ENCODE measurements at places on chromosomes 6 and 20.

- no peak for DNase-seq
Measured at GRCh38 chr6:39143238-39143930, 28.4 kb upstream of the SAYSD1 start.

DNA sequence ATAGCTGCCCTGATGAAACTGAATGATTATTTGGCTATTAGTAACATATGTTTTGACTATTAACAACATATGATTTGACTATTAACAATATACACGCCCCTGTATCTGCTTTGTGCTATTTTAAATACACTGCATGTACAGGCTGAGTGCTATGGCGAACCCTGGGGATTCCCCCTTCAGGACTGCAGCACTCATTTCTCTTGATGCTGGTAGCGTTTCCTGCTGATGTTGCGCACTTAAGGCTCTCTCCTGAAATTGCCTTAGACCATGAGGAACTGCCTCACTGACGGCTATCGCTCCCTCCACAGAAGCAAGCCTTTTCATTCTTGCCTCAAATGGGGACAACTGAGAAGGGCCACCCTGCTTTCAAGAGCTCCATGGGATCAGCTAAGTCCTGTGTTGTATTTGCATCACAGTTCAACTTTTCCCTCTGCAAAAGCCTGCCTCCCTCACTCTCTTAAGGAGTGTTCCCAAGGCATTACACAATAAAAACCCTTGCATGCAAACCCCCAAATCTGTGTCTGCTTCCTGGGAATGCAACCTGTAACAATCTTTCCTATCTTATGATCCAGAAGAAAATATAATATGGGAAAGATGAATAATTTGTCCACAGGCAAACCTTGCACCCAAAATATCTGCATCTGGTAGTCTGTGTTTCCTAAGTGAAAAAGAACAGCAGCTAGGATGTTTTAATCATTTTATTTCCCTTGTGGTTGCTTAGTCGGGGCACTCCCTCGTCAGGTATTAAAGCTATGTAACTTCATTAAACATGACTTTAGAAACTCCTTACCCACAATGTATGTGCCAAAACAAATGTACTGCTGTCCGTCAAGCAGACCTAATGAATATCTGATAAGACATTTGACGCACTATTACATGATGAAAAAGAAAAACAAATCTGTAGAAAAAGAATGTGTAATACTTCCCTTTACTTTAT is 456.4 kb downstream of the COL12A1 start:
- DNase-seq: no peak

DNA sequence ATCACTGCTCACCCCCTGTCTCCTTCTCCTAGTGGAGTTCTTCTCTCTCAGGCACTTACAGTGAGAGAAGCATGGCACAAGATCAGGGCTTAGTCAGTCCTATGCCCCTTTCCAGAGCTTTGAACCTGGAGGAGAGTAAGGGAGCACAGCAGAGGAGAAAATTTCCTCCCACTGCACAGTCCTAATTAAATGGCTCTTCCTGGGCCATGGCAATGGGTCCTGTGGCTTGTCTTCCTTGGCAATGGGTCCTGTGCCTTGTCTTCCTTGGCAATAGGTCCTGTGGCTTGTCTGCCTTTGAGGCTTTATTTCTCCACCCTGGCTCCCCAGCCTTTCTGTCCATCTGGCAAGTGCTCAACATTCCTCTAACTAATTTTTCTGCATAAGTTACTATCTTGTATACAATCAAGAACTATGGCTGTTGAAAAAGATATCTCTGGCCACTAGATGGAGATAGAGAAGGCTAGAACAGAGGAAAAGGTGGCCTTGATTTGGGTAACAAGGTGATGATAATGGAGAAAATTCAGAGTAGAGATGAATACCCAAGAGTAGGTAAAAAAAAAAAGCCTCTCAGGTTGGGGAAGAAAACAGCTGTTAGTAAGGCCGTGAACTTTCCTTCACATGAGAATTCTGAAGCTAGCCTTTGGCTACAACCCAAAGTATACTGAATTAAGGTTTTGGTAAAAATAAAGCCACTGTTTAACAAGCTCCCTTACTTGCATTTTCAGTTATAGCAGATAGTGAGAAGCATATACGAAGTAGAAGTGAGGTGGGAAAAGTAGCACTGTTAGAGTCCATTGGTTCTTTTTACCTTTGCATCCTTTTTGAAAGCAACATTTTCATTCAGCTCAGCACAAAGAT is 504.9 kb downstream of the DOK5 start:
- no peak for DNase-seq

- DNase-seq: no peak
Measured at GRCh38 chr6:159157431-159157830, 11.8 kb upstream of the FNDC1 start.

DNA sequence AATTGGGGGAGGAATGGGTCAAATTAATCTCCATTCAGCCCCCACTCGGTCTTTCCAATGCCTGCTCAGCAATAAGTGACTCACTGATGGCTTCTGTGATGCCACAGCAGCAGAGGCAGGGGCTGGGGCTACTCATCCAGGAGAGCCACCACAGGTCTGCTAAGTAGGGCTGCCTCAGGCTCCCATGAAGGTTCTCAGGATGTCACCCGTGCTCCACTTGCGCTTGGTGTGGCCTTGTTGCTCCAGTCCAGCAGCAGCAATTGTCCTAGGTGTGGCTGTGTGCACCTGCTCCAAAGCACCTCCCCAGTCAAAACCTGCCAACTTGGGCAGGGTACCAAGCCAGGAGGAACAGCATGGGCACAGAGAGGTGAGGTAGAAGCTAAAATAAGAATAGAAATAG is 627 bp upstream of the LY6G6C start:
- no peak for DNase-seq

DNA sequence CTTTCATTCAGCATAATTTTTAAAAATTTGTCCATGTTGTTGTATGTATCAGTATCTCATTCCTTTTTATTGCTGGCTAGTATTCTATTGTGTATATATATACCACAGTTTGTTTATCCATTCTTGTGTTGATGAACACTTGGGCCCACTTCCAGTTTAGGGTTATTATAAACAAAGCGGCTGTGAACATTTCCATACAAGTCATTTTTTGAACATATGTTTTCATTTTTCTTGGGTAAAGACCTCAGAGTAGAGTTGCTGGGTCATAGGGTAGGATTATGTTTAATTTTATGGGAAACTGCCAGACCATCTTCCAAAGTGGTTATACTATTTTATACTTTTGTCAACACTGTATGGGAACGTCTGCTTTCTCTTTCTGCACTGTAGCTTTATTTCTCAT is 55.3 kb downstream of the RBM24 start:
- no peak for DNase-seq

DNA sequence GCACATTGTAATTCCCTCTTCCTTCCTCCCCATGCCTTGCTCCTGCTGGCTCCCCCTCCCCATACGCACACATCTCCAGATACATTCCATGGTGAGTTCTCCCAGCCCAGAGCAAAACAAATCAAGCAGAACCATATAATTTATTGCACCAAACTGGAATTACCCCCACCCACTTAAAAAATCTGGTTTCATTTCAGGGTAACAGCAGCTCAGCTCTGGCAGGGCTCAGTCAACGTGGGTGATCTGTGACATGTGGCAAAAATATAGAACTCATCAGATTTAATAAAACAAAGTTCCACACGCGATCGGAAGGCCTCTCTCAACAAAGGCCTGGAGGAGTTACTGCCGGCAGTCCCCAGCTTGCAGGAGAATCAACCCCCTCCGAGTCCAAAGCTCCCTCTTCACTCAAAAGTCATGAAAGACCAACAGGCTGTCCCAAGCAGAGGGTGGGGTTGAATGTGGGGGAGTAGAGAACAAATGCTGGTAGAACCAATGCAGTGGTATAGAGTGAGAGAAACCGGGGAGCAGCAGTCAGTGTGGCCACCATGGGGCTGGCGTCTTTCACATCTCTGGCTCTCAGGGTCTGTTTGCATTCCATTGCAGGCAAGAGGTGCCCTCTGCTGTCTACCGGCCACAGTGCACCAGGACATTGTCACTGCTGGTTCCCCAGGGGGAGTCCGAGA is 323.3 kb upstream of the NT5E start:
- DNase-seq: no peak

Measured in germinal center (tissue), 1 donor.